ENCODE measurements at places on chromosomes 11 and 22.

DNA sequence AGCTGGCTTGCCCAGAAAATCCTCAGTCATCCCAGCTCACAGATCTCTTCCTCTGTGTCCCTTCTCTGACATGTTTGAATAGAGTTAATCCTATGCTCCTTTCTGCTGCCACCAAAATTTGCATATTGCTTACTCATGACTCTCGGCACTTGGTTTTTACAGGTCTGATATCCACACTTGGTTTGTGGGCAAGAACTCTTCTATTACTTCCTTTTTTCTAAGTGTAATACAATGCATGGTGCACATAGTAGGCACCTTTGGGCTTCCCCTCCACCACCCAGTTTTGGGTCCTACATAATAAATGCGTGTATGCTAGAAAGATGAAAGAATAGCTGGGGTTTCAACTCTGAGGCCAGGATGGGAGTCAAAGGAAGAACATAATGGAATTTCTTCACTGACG is 69.7 kb upstream of the GRK3 start:
- DNase-seq, result no peak

GRCh38 chr11:3028813-3029212 is 28.4 kb downstream of the CARS1 start:
- DNase-seq, result no peak

- DNase-seq, result no peak
Observed at GRCh38 chr11:707817-708420, 1.9 kb downstream of the EPS8L2 start.

GRCh38 chr11:2240834-2241233 is 29.6 kb downstream of the ASCL2 start:
- DNase-seq, result no peak

DNA sequence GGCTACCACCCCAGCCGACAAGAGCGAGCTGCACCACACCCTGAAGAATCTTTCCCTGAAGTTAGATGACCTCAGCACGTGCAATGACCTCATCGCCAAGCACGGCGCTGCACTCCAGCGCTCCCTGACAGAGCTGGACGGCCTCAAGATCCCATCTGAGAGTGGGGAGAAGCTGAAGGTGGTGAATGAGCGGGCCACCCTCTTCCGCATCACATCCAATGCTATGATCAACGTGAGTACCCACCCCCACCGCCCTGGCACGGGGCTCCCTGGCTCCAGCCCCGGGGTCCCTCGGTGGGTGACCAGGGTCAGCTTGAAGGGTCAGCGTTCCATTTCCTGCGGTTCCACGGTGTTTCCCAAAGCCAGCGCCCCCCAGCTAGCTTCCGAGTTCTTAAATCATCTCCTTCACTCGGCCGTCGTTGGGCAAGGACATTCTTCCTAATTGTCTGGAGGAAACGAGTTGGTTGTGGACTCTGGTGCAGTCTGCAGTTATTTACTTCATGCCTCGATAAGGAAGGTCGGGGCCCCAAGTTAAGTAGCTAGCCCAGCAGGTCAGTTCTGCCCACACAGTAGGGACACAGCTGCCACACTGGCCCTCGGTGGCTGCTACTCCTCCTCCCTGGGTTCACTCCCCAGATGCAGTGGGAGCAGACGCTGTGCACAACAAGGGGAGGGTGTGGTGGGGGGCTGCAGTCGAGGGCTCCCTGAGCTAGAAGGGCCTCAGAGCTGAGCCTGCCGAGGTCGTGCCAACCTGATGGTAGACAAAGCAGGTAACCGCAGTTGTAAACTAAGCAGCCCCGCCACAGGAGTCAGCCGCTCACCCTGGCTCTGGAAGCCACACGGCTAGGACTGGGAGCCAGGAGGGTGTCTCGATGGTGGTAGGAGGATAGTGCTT is 97.9 kb downstream of the MORC2 start:
- DNase-seq, result no peak

DNA sequence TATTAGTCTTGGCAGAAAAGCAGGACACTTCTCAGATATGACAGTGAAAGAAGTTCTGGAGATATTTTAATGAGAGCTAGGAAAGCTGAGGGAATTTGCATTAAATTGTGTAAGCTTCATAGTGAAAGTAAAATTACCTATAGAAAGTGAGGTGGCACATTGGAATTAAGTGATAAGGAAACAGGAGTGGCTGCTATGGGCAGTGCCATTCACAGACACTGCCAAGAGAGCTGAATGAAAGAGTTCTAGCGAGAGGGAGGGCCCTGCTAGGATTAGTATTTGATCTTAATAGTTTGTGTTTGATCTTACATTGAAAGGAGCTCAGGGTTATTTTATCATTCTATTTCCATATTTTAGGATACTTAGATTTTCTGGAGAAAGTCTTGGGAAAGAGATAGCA is 351.9 kb downstream of the DDX10 start:
- no peak for DNase-seq

- no peak for DNase-seq
Observed at GRCh38 chr22:45088576-45088975, 75.1 kb upstream of the NUP50 start.

DNA sequence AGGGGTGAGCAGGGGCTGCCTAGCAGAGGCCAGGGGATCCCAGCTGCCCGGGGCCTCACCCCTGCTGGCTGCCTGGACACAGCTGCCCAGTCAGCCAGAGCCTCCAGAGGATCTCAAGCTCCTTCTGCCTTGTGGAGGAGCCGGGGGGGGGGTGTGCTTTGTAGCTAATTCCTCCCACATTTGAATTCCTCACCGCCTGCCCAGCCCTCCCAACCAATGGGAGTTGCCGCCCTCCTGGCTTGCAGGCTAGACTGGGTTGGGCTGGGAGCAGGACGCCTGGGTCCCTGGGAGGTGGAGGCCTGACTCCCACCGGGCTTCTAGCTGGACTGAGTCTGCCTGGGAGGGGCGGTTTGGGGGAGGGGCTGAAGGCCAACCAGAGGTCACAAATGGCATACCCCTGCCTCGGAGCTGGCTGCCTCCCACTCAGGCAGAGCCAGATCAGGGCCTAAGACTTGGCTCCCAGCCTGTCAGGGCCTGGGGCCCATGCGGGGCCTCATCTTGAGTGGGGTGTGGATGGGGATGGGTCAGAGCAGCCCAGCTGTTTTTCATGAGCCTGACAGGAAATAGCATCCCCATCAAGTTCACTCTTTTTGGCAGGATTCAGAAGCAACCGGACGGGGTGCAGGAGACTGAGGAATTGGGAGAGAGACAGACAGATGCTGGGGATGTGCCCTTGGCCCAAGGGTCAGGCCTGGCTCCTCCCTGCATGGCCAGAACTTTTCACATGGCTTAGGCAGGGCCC is 29.2 kb upstream of the PDE2A start:
- peak; percentile 94 for DNase-seq

GRCh38 chr22:45698094-45698493 is 26.5 kb downstream of the ATXN10 start:
- DNase-seq, result no peak

DNA sequence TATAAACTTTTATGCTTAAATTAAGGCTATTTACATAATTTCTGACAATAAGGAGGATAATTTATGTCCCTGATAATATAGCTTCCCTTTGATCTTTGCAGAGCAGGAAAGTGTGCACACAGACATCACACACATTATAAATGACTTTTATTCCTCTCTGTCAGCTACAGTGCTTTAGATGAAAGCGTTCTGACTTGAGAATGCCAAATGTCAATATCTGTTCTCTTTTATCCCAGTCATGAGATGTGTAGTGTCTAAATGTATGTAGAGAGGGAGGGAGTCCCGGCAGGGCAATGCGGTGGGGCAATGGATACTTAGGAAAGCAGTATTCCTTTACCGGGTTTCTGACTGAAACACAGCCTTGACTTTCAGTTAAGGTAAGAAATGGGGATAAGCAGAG is 225.4 kb upstream of the CHORDC1 start:
- DNase-seq, result no peak

- no peak for DNase-seq
Observed at GRCh38 chr11:15202626-15203025, 87.9 kb downstream of the INSC start.

Data from adipocyte (in vitro differentiated cells).